ENCODE measurements at places on chromosomes 13 and 19. TPM values are rescaled to one million over a fixed set of nuclear protein-coding genes. Genes with fewer than 3 reads are reported as not detected.

Gene TNFSF13B
- total RNA-seq = 0.32 TPM

DNA sequence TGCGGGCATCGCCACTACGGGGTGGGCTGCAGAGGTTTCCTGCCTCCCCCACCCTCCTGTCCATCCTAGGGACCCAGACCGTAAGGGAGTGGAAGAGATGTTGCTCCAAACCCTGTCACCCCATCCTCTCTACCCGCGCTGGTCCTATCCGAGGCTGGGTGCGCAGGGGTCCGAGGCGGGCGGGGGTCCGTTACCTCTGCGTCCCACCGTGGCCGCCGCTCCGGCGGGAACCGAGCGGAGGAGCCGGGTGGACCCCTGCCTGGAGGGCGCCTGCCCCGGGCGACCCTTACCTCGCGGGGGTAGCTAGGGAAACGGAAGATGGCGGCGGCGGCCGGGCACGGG is at the start of gene DGKH:
Gene DGKH (plus strand): TSS at position 307 of the 342 bp plus-strand sequence. CDS start 126 bp downstream, outside the sequence.
- no peaks in the 10 kb centered on the region for H3K36me3 ChIP-seq
- H3K27ac ChIP-seq = peak within 1 kb of the TSS; percentile 58

DNA sequence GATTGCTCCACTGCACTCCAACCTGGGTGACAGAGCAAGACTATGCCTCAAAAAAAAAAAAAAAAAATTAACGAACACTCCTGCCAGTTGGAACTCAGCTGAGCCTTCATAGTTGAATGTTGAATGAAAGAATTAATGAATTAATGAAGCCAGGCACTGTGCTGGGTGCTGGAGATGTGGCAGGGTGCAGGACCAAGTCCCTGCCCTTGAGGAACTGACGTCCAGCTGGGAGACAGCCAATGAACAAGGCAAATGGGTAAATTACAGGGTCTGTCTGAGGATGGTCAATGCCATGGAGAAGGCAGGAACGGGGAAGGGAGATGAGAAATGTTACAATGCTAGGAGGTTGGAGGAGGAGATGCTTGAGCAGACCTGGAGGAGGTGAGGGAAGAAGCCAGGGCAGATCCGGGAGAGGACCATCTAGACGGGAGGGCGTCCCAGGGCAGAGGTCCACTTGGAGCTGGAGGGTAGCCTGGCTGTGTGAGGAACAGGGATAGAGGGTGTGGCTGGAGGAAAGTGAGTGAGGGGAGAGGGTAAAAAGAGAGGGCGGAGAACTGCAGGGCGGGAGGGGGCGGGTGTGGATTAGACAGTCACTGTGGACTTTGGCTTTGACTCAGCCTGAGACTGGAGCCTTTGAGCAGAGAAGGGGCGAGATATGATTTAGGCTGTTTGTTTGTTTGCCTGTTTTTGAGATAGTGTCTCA is 16.8 kb upstream of the IGSF23 start:
- no peak overlapping the region for H3K4me3 ChIP-seq
- no peaks in the 10 kb centered on the region for H3K36me3 ChIP-seq
- no peak overlapping the region for H3K27ac ChIP-seq

DNA sequence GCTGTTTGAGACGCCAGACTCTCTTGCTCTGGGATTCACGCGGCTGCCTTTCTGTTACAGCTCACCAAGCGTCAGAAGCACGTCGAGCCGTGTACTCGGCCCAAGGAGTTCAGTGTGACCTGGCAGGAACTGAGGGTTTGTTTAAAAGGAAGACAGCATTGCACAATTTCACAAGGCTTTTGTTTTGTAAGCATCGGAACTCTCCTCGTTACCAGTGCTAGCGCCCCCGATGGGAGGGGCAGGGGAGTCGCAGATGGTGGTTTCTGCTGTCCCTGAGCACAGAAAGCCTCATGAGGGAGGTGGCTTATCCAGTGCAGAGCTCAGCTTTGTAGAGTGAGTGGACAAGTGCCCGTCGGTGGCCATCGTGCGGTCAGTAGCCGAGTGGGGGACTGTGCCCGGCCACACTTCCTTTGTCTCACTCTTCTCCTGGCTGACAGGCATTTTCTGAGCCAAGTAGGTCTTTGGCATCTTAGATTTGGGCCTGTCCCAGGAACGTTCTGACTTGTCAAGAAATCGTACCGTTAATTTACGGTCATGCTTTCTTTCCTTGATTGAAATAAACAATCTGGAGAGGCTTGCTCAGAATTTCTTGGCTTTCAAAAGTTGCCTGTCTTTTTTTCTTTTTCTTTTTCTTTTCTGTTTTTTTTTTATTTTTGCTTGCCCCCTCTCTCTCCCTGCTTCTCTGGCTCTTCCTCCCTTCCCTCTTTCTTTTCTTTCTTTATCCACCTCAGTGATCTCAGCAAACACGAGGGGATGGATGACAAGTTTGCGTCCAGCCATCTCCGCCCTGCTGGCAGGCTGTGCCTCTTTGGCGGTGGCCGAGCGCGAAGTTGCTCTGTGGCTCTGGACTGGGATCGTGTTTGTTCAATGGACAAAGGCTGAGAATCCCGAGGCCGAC is 7.7 kb downstream of the KDM4B start:
- peak overlapping the region; percentile 74 for H3K4me3 ChIP-seq
- H3K27ac ChIP-seq = peak overlapping the region; percentile 67
- no peak for DNase-seq
- no peaks in the 10 kb centered on the region for H3K36me3 ChIP-seq
- peaks cover 36% of the 10 kb centered on the region for H3K4me1 ChIP-seq

Gene GIPR
- total RNA-seq = 0.96 TPM

DNA sequence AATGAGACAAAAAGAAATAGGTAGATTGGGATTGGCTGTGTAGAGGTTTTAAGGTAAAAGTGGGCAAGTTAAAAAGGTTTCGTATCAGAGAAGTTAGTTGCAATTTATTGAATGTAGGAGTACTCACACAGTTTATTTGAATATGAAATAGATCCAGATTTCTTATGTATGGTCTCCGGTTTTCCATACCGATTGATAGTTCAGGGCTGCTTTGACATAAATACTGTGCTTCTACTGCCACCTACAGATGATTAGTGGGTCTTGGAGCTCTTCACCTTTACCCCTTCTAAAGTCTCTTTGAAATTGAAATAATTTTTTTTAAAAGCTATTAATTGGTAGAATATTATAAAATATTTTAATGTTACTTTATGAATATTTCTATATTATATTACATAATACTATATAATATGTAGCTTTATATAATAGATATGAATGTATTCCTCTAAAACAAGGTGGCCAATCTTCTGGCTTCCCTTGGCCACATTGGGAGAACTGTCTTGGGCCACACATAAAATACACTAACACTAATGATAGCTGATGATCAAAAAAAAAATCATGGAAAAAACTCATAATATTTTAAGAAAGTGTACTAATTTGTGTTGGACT is 7.7 kb upstream of the GPR18 start:
- no peak for DNase-seq
- H3K27me3 ChIP-seq = no peaks in the 10 kb centered on the region
- H3K4me1 ChIP-seq = peaks cover 11% of the 10 kb centered on the region
- no peaks in the 10 kb centered on the region for H3K36me3 ChIP-seq

DNA sequence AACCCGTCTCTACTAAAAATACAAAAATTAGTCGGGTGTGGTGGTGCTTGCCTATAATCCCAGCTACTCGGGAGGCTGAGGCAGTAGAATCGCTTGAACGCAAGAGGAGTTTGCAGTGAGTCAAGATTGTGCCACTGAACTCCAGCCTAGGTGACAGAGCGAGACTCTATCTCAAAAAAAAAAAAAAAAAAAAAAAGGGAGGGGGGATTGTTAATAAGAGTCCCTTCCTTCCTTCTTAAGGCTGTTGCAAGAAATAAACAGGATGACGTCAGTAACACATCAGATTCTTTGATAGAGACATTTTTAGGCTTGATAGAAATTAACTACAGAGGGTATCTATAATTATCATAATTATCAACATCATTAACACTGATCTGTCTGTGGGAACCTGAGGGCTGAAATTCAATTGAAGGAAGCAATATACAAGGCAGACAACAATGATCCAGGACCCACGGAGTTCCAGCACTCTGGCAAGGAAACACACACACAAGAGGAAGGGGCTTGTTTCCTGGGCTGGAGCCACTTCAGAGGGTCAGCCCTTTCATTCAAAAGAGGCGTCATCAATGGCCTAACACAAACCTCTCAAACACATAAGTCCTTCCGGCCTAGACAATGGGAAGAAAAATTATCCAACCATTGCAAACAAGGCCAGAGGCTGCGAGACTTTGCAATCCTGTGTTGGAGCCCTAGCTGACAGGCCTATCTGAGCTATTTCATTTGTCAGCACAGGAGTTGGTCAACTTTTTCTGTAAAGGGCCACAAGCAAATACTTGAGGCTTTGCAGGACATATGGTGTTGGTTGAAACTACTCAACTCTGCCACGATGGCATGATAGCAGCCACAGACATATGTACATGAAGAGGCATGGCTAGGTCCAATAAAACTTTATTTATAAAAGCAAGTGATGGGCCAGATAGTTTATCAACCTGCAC is 105.2 kb downstream of the INSR start:
- peaks cover 8% of the 10 kb centered on the region for H3K27me3 ChIP-seq
- DNase-seq = no peak
- H3K27ac ChIP-seq = peak overlapping the region; percentile 30
- H3K4me3 ChIP-seq = no peak overlapping the region
- peaks cover 13% of the 10 kb centered on the region for H3K4me1 ChIP-seq

GRCh38 chr19:11452620-11453310 is 17.3 kb downstream of the PRKCSH start:
- H3K27me3 ChIP-seq = no peaks in the 10 kb centered on the region
- peaks cover 13% of the 10 kb centered on the region for H3K4me1 ChIP-seq
- no peak for DNase-seq
- H3K27ac ChIP-seq = peak overlapping the region; percentile 81
- no peaks in the 10 kb centered on the region for H3K36me3 ChIP-seq

Gene KLHL1
- 0.23 TPM for total RNA-seq

DNA sequence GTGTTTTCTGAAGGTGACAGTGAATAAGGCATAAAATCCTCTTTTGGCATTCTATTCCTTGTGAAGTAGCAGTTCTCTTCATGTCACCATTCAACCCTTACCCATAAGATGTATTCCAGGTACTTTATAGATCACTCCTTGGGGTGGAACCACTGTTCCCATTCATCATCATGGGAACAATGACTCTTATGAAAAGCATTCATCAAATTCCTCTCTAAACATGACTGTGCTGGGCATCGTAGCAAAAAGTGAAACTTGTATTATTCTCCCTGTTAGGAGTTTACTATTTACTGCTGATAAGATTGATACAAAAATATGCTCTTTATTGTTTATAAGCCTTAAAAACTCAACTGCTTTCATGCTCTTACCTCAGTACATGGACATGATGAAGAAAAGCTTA is 793.4 kb downstream of the LIG4 start:
- no peak for DNase-seq
- H3K4me3 ChIP-seq = no peak overlapping the region
- H3K36me3 ChIP-seq = no peaks in the 10 kb centered on the region
- no peaks in the 10 kb centered on the region for H3K4me1 ChIP-seq
- H3K27ac ChIP-seq = no peak overlapping the region

Gene USE1
- total RNA-seq = 17.6 TPM

DNA sequence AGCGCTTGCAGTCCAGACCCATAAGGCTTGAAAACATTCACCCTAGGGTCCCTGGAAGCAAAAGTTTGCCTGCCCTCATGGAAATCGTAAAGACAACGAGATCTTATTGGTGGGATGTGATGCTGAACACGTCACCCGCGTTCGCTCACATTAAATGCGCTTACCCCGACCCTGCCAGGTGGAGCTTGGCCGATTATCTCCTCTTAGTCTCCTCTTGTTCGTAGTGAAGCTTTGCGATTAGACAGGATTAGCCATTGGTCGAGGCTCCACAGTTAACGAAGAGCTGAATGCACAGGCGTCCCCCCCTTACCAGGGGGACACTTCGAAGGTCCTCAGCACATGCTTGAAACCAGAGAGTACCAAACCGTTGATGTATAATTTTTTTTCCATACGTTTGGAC is 16.0 kb upstream of the KDM4B start:
- DNase-seq = no peak
- no peak overlapping the region for H3K27ac ChIP-seq
- peaks cover 22% of the 10 kb centered on the region for H3K36me3 ChIP-seq
- H3K4me3 ChIP-seq = no peak overlapping the region
- no peaks in the 10 kb centered on the region for H3K4me1 ChIP-seq

DNA sequence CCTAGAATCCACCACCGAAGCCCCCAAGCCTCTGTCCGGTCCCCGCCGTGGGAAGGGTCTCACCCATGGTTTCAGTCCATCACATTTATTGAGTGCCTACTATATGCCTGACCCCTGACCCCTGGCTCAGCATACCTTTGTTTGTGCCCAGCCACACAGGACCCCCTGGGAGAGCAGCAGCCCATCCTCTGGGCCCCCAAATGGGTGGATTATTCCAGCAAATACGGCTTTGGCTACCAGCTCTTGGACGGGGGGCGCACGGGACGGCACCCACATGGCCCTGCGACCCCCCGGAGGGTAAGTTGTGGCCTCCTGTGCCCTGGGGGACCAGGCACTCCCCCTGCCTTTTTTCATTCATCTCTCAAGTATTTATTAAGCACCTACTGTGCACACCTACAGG is 7.7 kb downstream of the PLK5 start:
- no peaks in the 10 kb centered on the region for H3K4me1 ChIP-seq
- H3K27ac ChIP-seq = no peak overlapping the region
- no peak overlapping the region for H3K4me3 ChIP-seq
- no peaks in the 10 kb centered on the region for H3K36me3 ChIP-seq
- no peak for DNase-seq
- H3K27me3 ChIP-seq = peaks cover 11% of the 10 kb centered on the region

Gene HPN
- total RNA-seq = 0.27 TPM

DNA sequence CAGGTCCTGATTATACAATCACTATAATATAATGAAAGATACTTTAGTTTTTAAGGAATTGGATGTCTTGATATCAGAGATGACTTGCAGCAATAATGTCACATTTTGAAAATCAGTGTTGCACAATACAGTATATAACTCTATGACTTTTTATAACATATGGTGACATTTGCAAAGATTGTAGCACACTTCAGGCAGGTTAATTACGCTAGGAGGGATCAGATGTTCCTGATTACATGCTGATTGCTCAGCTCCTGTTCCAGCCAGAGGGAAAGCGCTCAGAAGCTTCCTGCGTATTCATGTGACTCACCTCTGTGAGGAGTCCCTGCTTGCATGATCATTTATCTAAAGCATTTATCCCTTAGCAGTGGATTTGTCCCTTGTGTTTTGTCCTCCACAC is 265.6 kb downstream of the GPC5 start:
- H3K4me1 ChIP-seq = no peaks in the 10 kb centered on the region
- no peak overlapping the region for H3K27ac ChIP-seq
- H3K36me3 ChIP-seq = no peaks in the 10 kb centered on the region
- no peaks in the 10 kb centered on the region for H3K27me3 ChIP-seq

Gene VSTM1
- total RNA-seq = not detected

Gene GPR42
- not detected for total RNA-seq

Data from neural crest cell (in vitro differentiated cells).